Posterior cingulate gyrus (tissue), 11 donors: ENCODE measurements at places on chromosomes 6 and 20.
A peak's percentile ranks its signal among the peaks of the same experiment; 100 is the strongest.

DNA sequence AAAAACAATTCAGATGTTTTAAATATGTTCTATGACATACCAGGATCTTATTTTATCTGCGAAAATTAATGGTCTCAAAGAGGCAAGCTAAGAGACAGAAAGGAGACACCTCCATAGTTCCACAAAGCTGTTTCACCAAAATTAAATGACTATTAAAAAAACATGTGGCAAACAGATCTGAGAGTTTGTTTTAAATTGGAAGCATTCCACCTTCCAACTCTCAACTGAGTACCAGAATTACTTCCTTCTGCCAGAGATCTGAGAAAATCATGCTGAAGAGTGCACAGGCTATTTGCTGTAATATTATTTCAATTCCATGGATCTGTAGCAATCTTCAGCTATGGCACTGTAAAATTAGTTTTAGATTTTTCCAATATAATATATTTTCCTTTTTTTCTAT, 669.5 kb upstream of the MARCKS start:
- DNase-seq, result no peak

- no peak for DNase-seq
These were observed 176.3 kb downstream of the JARID2 start for GRCh38 chr6:15421945-15422733.

GRCh38 chr6:3782876-3783832, 31.6 kb upstream of the PXDC1 start:
- DNase-seq, result no peak

DNA sequence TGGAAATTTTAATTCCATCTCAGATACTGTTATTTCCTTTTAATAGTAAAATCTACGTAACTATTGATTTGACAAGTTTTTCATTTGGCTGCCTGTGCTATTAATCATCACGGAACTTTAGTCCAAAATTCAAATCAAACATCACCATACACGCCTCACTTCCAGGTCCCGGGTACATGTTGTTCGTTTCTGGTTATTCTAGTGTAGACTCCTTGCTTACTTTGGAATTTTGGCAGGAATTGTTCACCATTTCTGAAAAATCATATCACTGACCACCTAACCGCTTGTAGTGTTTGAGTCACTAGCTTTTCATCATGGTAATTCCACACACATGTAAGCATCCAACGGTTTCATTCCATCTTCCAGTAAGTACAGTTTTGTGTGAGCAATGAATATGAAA, 98.0 kb upstream of the NHSL1 start:
- no peak for DNase-seq

DNA sequence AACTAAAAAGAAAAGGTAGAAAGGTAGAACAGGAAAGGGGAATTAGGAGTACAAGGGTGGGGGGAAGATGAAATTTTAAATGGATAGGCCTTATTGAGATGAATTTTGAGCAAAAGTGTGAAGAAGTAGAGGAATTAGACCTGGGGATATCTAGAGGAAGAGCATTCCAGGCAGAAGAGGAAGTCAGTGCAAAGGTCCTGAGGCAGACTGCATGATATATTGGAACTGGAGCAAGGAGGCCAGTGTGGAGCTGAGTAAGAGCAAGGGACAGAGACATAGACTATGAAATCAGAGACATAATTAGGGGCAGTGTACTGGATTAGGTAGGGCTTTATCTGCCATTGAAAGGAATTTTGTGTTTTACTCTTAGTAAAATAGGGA, 40.4 kb downstream of the MAPK14 start:
- no peak for DNase-seq

DNA sequence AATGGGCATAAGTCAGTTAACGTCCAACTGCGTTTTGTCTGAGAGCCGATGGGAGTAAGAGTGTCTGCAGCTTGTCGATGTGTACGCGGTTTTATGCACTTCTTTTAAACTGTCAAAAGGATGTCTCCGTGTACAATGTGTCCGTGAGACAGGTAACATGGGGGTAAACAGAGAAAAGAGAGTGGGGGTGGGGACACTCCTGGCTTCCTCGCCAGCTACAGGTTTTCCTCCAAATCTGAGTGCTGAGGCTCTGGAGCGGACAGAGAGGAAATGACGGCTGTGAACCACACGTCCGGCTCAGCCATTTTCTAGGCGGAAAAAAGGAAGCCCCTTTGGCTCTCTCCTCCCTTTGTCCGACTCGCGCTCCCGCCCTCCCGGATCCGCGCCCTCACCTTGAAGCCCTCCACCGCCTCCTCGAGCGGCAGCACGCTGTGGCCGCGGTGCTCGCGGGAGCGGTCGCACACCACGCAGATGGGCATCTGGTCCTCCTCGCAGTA, 916 bp downstream of the TRIM27 start:
- no peak for DNase-seq

DNA sequence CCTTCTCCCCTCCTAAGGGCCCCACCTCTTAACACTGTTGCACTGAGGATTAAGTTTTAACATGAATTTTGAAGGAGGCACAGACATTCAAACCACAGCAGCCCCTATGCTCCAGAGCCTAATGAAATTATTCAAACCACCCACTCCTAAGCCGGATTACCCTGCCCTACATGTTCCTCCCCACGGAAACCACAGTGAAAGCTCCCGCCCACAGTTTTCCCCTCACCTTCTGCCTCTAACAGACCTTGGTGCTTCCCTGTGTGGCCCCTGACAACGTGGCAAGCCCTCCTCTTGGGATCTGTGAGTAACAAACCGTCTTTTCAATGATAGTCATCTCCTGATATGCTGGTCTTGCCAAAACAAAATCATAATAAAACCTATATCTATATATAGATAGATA, 74.8 kb downstream of the RIN2 start:
- no peak for DNase-seq

DNA sequence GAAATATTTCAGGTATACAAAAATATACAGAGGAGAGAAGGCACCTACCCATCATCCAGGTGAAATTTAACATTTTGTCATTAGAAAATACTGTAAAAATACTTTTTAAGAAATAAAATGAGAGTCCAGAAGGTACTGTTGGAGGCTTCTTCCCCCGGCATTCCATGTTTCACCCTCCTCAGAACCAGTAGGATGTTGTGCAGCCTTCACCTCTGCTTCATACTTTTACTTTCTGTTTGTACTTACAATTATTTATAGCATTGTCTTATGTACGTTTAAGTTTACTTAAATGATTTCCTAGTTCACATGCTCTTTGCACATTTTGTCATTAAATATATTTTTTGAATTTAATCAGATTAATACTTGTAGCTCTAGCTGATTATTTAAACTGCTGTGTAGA, 30.9 kb downstream of the TMEM200A start:
- DNase-seq, result no peak

DNA sequence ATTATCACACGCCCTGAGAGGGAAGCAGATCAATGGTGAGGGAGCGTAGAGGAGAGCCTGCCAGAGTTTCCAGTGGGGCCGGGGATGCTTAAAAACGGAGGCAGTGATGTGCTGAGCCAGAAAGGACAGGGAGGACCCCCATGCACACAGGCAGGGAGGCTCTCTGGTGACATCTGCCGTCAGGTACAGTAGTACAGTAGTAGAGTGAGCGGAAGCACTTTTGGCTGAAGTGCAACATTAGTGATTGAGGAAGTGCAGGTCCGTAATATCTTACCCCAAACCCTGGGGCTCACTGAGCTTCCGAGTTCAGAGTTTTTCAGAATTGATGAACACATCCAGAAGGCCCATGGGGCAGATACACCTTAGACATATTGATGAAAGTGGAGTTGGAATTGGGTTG, 42.1 kb downstream of the GFRA4 start:
- no peak for DNase-seq

GRCh38 chr20:23655491-23656211, 17.9 kb upstream of the CST3 start:
- peak; percentile 74 for DNase-seq

- no peak for DNase-seq
These were observed 36.9 kb downstream of the B4GALT5 start for GRCh38 chr20:49676581-49677291.

GRCh38 chr6:126118936-126119335, 132.6 kb downstream of the TRMT11 start:
- DNase-seq, result no peak

- DNase-seq, result no peak
These were observed 48.6 kb upstream of the PKHD1 start for GRCh38 chr6:52136055-52136454.

- no peak for DNase-seq
These were observed 143.5 kb downstream of the ZFP64 start for GRCh38 chr20:52047811-52048764.

DNA sequence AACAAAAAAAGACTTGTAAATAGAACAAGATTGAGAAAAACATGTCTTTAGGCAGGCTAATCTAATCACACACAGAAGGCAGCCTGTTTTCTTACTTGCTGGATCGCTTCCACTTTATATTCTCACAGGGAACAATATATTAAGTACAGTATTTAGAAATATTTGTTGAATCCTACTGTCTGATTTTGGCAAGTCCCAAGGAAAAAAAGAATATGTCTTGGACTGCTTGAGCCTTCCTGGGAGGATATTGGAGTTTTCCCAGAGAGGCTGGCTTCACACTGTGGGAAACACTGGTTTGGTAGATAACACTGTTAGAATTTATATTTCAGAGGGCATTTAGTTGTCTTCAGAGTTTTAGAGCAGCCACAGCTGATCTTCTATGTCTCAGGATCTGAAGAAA, 229.7 kb downstream of the PRL start:
- no peak for DNase-seq

- no peak for DNase-seq
These were observed 143.9 kb downstream of the BCAS1 start for GRCh38 chr20:53926428-53927028.

DNA sequence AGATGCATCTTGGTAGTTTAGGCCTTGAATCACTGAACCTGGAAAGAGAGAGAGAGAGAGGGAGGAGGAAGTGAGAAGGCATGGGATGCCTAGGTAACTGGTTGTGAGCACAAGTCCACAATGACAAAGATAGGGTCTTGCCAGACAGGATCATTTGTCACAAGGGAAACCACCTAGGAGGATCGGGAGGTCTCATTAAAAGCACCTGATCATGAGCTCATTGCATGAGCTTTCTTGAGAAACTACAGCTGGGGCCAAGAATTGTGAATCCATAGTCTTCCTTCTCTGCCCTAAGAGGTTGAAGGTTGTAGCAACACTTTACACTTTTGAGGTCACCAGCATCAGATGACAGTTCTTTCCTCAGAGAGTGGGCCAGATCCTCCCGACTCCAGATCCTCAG, 195.7 kb downstream of the CD83 start:
- no peak for DNase-seq

DNA sequence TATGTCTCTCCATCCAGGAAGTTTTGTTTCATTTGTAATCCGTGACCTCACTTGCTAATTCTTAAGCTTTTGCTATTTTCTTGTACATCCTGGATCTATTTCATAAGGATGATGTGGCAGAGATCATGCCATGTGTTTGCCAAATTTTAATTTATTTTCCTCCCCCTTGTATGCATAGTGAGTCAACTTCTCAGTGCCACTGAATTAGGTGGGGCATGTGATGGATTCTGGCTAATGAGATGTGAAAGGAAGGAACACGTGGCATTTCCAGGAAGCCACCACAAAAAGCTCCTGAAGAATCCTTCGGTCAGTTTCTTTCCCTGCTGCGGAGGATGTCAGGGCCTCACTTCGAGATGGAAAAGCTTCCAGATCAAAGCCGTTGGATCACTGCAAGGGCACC, 86.2 kb upstream of the PRL start:
- DNase-seq, result no peak

DNA sequence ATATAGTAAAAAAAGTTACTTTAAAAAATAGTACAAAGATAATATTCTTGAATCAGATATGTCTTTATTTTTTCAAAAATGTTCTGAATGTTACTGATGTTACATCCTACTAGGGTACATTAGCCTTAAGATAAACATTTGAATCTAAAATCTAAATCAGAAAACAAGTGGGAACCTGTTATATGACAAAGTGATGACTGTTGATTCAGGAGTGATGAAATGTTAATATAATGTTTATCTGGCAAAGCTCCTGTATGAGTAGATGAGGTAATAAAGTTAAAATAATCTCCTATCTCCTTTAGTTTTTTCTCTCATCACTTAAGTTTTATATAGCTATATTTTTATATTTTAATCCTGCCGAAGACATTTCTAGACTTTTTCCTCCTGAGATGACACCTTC, 4.2 kb downstream of the DOP1A start:
- no peak for DNase-seq

GRCh38 chr6:133587546-133588160, 301.3 kb upstream of the TCF21 start:
- DNase-seq, result no peak

DNA sequence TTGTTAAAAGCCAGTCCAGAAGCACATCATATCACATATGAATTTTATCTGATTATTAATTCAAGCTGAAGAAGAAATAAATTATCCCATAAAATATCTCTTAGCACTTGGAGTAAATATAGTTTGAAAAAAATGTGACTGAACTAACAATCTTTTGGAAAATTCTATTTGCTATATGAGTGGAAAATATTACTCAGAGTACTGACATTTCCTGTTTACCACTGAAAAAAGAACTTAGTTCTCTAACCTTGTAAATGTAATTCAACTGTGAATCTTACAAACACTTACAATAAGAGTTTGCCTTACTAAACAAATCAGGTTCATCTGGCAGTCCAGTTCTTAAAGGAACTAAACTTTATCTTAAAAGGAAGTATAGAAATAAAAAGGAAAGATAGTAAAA, 44.2 kb downstream of the MOXD1 start:
- DNase-seq, result no peak

DNA sequence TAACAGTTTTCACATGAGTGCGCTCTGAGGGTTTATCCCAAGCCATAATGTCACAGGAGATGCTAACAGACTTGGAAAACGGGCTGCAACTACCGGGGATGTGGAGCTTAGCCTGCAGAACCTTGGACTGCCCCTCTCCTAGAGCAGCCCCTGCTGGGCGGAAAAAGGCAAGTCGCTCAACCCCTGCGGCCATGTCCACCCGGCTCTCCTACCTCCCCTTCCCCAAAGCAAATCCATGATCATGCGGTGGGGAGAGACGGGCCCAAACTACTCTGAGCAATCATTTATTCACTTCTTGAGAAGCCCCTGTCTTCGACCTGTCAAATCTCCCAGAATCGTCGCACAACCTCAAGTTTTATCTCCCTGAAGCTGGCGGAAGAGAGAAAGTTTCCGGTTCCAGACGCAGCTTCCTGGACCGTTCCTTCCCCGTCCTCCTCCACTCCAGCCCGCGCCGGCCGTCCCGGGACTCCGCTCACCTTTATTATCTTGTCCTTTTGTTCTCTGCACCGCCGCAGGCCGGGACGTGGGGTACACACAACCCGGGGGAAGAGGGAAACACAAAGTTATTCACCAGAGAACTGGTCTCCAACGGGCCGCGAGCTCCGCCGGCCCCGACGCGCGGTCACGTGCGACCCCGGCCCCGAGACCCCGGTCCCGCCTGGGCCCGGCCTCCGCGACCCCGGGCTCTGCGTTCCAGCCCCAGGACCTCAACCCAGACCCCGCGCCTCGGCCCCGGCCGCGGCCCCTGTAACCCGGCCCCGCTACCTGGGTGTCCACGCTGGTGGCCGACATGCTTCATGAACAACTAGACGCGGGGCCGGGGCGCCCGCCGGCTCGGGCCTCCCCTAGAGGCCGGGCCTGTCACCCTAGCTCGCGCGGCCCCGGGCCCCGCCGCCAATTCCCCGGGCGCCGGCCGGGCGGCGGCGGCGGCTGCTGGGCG, 560 bp downstream of the YTHDF1 start:
- no peak for DNase-seq
